Activated CD8-positive, alpha-beta memory T cell treated with anti-CD3 and anti-CD28 coated beads, Interleukin-2, amount 10 ng/mL, durations not matched to agents 7 days and 5 days (primary cell): ENCODE measurements at places on chromosomes 7 and 10.

DNA sequence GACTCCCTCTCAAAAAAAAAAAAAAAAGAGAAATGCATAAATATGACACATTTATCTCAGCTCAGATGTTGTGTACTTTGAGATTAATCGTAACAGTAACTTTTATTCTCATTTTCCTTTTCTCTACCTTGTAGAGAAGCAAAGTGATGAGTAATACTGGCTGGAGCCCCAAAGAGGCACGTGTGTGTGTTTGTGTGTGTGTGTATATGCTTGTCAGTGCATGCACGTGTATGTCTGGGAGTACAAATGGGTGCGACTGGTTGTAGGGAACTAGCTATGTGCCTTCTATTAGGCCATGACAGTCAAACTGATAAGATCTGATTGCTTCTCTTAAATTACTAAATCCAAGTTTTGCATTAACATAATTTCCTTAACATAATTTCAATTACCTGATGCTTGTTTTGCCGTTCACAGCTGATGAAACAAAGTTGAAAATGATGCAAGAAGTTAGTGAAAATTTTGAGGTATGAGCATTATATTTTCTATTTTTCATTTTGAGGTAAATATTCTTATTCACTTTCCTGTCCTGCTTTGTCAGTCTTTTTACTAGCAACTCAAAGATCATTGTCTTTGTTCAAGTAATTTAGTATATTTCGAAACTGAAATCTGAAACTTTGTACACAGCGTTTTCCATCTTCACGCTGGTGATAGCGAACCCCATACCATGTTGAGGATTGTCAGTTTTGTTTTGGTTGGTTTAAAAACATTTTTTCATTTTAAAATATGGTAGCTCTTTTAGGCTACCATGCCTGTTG is 3.4 kb downstream of the TRRAP start:
- no peak for DNase-seq

GRCh38 chr10:85492684-85493083 is 873.9 kb downstream of the GRID1 start:
- no peak for DNase-seq

- peak; percentile 48 for DNase-seq
These were observed 551 bp downstream of the IFIT1 start for GRCh38 chr10:89392974-89393373.

- peak; percentile 68 for DNase-seq
These were observed 22.2 kb downstream of the ARHGAP21 start for GRCh38 chr10:24701447-24701846.

DNA sequence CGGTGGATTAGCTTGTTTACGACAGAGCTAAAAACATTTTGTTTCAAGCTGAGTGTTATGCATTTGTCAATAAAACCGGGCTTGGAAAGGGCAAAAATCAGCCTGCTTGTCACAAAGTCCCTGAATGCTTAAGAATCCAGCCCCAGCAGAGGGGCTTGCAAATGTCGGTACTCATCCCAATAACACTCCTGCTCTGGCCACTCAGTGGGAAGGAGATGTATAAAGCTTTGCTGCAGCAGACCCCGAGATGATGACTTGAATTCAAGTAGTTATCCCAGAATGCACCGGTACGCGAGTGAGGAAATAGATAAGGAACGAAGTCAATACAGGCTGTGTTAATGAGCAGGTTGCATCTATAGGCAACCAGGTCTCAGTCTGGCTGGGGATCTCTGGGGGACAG is 662.3 kb downstream of the CCSER2 start:
- no peak for DNase-seq

DNA sequence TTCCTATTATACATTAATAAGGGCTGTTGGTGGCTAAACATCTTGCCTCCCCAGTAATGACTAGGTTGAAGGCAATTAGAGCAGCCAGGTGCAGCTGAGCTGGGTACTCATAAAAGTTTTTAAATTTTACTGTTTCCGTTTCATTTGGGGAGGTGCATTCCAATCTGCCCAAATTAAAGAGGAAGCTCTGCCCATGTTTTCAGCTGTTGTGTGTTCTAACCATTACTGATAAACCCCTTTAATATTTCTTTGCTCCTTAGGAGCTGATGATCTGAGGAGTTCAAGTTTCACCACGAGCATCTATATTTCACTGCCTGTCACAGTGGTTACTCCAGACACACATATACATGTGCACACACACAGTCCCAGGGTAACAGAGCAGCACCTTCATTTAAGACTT is 94.4 kb downstream of the JAZF1 start:
- no peak for DNase-seq

- no peak for DNase-seq
These were observed 57.7 kb upstream of the WNT16 start for GRCh38 chr7:121271098-121271497.

GRCh38 chr7:30112103-30112713 is 22.6 kb upstream of the MTURN start:
- no peak for DNase-seq
